ENCODE measurements at places on chromosomes 6 and 20.

GRCh38 chr20:4455996-4456395 is 265.7 kb upstream of the PRND start:
- ATAC-seq, result no peak

GRCh38 chr6:19444481-19444880 is 392.7 kb upstream of the ID4 start:
- no peak for ATAC-seq

GRCh38 chr6:125009578-125009977 is 47.3 kb downstream of the RNF217 start:
- no peak for ATAC-seq

- ATAC-seq, result no peak
Measured at GRCh38 chr20:2558581-2559278, 22.4 kb downstream of the TMC2 start.

GRCh38 chr6:5203546-5203945 is 57.2 kb downstream of the LYRM4 start:
- ATAC-seq, result no peak

- ATAC-seq, result peak; percentile 27
Measured at GRCh38 chr20:38894091-38894847, 31.9 kb upstream of the FAM83D start.

DNA sequence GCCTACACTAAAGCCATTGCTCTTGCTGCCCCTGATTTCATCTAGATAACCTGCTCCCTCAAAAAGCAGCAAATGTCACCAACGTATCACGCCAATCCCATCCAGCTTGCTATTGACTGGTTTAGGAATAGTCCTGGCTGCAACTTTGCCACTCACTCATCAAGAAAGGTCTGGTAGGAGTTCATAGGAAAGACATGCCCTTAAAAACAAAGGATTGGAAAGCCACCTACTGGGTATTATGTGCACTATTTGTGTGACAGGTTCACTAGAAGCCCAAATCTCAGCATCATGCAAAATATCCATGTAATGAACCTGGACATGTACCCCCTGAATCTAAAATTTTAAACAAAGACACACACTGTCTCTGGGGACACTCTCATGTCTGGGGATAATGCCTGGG is 170.4 kb upstream of the COL21A1 start:
- no peak for ATAC-seq

DNA sequence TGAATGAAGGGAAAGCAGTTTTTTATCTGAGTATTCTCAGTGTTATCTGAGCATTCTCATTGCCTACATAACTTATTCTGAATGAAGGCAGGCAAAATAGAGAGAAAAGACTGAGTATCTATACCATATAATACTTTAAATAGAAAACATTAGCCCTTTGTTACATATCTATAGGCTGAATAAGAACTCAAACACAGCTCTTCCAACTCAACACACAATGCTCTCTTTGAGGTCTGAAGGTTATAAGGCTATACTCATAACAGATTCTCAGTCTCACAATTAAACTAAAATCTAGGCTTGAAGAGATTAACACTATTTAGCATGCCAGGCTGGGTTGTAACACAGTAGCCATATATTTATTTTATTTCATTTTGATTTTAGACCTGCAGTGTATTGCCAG is 56.9 kb downstream of the EYS start:
- no peak for ATAC-seq

- no peak for ATAC-seq
Measured at GRCh38 chr6:69631552-69632346, 165.1 kb downstream of the LMBRD1 start.

DNA sequence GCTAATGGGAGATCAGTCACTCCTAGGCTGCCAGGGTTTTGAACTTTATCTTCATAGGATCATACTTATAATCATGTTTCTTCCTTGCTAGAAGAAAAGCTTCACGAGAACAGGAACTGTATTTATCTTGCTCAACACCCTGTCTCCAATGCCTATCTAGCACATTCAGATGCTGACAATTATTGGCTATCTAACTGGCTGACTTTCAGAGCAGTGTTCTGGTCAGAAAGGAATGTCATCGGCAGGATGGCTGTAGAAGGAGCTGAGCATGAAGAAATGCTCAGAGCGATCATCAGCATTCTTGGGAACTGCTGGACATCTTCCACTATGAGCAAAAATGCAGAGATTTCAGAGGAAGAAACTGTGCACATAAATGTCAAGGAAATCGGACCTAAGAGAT is 628.0 kb upstream of the NRSN1 start:
- no peak for ATAC-seq

DNA sequence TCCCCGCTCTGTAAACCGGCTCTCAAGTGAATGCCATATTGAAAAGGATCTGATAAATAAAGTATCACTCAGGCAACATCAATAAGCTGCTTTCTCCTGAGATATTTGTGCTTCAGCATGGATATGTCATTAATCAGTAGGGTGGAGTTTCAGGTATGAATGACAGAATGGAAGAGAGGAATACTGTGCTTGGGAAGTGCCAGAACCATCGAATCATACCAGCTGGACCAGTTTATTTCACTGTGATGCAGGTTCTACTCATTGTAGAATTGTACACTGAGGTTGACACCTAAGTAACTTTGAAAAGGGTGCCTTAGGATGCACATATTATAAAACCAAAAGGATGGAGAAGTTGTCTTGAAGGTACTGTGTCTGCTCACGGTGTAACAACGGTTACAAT is 17.9 kb upstream of the TBC1D7 start:
- ATAC-seq, result peak; percentile 69

GRCh38 chr6:51049983-51050877 is 231.6 kb downstream of the TFAP2B start:
- ATAC-seq, result peak; percentile 59

DNA sequence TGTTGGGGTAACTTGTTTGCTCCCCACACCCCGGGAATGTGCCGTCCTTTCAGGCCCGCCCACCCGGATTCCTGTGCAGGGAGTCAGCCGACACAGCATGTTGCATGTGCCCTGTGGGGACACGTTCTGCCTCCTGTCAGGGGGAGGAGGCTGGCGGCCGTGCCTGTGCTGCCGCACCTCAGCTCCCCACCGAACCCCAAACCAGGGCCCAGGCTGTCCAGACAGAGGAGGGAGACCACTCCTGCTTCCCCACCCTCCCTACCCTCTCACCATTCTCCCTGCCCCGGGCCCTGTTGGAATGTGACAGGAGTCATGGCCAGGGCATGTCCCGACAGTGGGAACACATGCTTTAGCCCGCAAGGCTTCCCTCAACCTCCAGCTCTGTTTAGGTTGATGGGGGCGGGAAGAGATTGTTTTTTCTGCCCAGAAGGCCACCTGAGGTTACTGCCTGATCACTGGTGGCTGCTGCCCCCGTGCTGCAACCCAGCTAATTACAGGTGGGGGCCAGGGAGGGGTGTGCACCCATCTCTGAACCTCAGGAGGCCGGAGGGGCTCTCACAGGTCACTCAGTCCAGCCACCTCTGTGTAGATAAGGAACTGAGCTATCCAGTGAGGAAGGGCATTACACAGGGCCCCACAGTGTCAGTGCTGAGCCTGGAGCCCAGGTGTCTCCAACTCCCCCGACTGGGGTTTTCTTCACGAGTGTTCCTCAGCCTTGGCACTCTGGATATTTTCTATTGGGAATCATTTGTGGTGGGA is 13.6 kb downstream of the LRRC73 start:
- ATAC-seq, result peak; percentile 70

- ATAC-seq, result no peak
Measured at GRCh38 chr20:63151554-63152321, 64.2 kb downstream of the YTHDF1 start.

DNA sequence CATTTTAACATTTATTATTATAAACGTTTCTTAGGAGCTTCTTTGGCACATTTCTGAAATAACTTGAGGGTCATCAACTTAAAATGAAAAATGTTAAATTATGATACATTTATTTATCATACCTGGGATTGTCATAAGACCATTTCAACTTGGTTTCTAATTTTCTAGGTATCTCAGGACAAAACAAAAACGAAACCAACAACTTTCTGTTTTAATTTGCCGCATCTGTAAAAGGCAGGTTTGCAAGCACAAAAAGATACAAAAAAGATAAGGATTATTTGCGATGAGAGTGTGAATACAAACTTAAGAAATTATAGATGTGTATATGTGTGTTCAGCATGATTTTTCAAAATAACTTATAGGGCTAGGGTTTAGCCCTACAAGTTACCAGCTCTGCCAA is 395.0 kb upstream of the RUNX2 start:
- no peak for ATAC-seq

GRCh38 chr6:105235155-105235554 is 55.3 kb upstream of the POPDC3 start:
- ATAC-seq, result no peak

GRCh38 chr6:17450832-17451231 is 57.4 kb downstream of the CAP2 start:
- no peak for ATAC-seq

DNA sequence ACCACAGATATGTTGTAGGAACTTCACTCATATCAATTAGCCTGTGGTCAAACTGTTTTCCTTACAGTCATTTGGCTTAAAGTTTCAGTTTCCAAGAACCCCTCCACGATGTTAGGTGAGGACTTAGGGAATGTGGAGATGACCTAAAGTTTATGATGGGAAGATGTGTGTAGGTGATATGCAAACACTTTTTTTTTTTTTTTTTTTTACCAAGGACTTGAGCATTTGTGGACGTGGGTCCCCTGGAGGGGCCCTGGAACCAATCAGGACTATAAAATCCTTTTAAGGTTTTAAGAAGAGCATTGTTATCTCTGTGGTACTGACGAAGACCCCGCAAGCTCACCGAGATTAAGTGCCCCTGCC is 478 bp upstream of the MTHFD1L start:
- ATAC-seq, result no peak

GRCh38 chr6:28478518-28478917 is 35.2 kb upstream of the ZSCAN23 start:
- ATAC-seq, result no peak

DNA sequence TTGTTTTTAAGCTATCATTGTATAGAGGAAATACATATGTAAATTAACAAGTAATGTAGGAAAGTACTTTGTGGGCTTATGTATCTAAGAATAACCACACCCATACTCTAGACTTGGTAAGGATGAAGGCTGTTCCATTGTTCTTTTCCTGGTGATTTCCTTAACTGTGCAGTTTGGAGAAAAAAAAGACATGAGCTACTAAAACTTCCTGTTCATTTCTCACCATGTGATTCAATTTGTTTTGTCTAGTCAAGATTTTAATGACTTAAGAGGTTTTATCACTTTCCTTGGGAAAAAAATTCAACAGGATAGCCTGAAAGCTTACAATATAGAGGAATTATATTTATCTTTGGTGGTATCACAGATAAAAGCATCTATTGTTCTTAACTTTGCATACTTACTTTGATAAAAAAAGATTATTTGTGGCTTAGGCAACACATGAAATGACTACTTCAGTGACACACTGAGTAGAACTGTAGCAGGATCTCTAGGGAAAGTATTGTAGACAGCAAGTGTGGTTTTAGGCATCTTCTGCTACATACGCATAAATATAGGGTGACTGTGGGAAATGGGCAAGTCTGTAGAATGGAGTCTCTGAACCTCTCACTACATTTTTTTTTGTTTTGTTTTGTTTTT is 80.3 kb downstream of the GJA1 start:
- ATAC-seq, result no peak

GRCh38 chr6:6602262-6602661 is 13.7 kb downstream of the LY86 start:
- no peak for ATAC-seq

DNA sequence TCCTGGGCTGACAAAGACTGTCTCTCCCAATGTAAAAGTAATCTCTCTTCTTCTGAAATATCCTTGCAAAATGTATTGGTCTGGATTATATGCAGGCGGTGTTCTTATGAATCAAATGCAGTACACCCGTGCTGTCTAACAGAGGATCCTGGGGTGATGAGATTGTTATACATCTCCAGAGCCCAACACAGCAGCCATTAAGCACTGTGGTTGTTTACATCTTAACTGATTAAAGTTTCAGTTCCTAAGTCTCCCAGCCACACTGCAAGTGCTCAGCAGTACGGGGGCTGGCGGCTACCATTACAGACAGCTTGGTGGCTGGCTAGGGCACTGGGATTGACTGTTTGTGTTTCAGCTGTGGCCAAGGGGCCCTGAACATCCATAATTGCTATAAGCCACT is 7.0 kb downstream of the UNC93A start:
- ATAC-seq, result no peak

- ATAC-seq, result no peak
Measured at GRCh38 chr6:17336425-17336824, 55.3 kb downstream of the RBM24 start.

- peak; percentile 59 for ATAC-seq
Measured at GRCh38 chr6:52497652-52498408, 77.7 kb downstream of the EFHC1 start.

DNA sequence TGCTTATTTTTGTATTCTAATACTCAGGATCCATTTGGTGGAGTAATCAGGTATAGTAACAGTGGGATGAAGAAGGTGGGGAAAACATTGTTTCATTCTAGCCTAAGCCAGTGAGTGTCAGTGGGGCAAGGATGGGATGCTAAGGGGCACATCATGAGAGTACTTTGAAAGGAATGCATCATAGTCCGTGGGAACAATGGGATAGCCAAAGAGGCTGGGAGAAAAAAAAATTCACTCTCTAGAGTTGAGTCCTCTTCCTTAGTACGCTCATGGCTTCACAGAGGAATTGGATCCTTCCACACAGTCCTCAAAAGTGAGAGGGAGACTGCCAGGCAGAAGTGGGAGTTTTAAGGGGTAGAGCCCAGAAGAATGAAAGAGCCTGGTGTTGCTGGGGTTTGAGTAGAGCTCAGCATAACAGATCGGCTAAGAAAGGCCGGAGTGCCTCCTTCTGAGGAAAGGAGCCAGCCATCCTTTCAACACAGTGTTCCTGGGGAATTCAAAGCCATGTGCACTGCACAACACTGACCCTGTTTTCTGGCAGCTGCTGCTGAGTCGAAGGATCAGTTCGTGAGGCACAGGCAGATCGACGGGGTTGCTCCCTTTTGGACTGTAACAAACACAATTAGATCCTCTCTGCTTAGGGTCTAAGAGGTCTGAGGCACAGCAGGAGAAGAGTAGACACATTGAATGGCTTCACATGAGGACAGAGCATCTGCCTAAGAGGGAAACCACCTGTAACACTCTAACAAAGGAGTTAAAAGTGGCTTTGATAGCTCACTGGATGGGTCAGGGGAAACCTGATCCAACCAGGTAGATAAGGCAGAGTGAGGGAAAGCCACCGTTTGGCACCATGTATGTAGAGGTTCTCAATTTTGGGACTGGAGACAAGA is 61.2 kb downstream of the ELOVL5 start:
- ATAC-seq, result no peak

DNA sequence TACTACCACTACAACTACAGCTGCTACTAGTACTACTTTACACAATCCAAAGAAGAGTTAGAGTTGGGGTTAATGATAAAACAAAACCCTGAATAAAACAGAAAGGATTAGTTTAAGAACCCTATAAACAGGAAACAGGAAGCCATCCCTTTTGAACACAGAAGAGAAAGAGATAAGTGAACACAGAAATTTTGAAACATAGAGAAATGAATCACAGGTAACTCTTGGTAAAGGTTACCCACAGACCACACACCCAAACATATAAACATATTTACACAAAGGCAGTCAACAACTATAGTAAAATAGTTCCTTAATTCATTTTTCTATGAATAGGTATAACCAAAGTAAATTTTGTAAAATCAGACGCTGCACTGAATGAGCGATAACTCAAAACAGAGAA is 98.1 kb downstream of the RNGTT start:
- ATAC-seq, result no peak

- ATAC-seq, result no peak
Measured at GRCh38 chr6:10140136-10140535, 274.7 kb downstream of the TFAP2A start.
